GM19239 (cell line): ENCODE measurements at places on chromosomes 4 and X.

GRCh38 chr4:147378780-147379179, 102.1 kb upstream of the EDNRA start:
- no peak for DNase-seq

GRCh38 chr4:38075370-38076152, 115.4 kb downstream of the PTTG2 start:
- DNase-seq: no peak

DNA sequence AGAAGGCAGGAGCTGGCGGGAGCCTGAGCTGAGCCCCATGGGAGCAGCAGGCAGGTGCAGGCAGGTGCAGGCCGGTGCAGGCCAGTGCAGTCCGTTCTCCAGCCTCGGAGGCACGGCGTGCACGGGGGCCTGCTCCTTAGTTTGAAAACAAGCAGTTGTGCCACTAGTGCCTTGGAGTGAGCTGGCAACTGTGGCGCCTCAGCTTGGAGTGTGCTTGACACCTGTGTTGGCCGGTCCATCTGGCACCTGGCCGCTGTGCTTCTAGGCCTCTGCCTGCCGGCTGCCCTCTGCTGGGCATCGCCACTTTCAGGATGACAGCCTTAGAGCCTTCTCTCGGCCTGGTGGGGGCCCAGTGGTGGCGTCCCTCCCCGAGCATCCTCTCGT, 47.9 kb downstream of the RGS12 start:
- no peak for DNase-seq

DNA sequence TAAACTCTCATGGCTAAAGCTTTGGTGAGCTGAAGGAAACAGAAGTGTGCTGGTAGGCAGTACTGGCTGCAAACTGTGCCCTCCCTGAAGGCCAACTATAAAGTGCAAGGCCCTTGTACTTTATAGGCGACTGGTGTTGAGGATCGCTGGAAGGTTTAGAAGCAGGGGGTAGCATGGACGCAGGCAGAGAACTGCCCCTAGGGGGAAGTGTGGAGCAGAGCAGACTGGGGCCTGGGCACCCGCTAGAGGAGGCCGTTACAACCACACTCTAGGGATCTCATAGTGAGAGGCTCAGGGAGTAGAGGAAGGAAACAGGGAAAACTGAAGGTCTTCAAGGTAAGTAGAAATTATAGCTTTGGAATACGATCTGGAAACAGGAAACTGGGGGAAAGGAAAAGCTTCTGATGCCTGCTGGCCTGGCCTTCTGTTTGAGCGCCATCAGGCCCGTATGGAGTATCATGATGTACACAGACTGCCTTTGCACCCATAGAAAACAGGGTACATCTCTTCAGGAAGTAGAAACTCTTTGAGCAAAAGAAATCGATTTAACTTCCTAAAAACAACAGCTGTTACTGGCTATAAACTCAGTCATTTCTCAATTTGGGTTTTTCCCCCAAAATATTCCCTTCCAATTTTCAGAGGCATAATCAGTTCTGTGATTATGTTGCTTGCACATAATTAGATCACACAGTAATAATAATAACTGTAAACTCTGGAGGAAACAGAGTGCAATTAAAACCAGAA, 23.9 kb upstream of the TMSB4X start:
- DNase-seq: no peak

GRCh38 chr4:188658958-188659522, 519.8 kb downstream of the TRIML1 start:
- DNase-seq: no peak

- DNase-seq: no peak
Measured at GRCh38 chrX:29940750-29941149, 274.6 kb upstream of the MAGEB2 start.

DNA sequence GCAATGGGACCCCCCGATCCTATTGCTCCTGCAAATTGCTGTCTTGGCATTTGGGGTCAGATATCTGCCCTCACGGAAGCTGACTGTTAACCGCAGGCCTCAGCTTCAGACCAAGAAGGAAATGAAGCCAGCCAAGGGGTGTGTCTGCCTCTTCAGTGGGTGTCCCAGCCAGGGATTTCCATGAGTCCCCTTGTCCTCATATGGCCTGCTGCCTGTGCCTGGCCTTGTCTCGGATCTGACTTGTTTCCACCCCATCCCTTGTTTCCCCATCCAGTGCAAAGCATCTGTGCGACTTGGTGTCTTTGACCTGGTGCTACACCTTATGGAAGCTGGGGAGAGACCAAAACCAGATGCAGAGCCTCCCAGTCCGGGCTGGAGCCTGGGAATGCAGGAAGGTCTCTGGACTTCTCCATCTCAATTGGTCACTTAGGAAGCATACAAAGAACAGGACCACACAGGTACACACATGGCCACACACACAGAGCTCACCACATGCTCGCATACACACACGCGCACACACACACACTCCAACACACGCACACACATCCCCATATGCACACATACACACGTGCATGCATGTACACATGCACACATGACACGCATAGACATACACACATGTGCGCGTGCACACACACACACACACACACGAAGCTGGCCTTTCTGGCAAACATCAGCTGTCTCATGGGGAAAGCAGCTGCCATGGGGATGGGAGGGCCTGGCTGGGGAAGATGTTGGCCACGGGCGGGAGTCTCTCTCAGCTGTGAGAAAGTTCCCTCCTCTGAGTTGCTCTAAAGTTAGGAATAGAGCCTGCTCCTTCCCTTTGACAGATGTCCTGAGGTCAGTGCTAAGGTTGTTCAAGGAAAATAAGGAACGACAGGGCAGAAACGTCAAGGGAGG, 65.5 kb downstream of the CRMP1 start:
- DNase-seq: no peak
